Hematopoietic multipotent progenitor cell treated with erythropoietin and hydrocortisone succinate and interleukin-3 and kit ligand, for 15 days (in vitro differentiated cells): ENCODE measurements at places on chromosomes 7 and 10.

DNA sequence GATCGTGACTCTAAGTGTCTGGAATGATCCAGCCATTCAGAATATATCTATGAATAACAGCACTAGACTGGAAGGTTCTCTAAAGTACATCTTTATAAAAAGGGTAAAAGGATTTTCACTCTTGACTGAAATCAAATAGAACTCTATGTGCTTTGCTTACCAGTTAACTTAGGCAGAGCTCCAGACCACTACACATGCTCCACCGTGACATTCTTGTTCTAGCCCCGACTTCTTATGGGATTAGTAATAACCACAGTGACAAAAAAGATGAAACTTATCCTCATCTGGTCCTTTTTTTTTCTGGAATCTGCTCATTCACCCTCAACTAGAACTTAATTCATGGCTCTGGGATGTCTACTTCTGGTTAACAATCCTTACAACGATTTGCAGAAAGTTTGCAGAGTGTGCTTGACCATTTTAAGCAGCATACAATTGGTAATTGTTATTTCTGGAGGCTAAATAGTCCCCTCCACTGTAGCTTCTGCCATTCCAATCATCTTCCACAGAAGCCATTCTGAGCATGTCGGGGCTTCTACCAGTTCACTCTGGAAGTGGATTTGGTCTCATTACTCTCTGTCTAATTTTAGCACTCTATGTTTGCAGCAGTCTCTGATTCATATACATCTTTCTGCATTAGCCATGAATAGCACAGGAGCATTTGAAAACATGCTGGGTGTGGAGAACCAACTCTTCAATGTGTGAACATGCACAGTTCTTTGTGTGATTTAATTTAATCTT is 163.7 kb upstream of the CDC14C start:
- DNase-seq, result no peak

GRCh38 chr7:50304911-50305582 is 531 bp downstream of the IKZF1 start:
- DNase-seq, result peak; percentile 72

DNA sequence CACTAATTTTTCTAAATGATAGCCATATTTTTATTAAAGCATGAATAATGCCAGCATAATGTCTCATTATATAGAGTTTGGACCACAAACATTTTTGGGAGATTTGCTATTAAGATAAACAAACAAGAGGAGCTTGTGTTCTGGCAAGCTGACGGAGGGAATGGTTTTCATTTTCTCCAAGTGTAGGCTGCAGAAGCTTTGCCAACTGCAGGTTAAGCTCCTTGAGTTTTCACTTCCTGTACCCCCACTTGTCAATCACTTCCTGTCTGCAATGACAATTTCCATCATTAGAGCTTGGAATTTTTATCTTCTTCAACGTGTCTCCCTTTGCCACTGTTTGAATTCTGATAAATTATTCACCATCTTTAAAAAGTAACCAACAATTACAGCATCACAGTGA is 13.4 kb downstream of the EBF3 start:
- DNase-seq, result no peak

DNA sequence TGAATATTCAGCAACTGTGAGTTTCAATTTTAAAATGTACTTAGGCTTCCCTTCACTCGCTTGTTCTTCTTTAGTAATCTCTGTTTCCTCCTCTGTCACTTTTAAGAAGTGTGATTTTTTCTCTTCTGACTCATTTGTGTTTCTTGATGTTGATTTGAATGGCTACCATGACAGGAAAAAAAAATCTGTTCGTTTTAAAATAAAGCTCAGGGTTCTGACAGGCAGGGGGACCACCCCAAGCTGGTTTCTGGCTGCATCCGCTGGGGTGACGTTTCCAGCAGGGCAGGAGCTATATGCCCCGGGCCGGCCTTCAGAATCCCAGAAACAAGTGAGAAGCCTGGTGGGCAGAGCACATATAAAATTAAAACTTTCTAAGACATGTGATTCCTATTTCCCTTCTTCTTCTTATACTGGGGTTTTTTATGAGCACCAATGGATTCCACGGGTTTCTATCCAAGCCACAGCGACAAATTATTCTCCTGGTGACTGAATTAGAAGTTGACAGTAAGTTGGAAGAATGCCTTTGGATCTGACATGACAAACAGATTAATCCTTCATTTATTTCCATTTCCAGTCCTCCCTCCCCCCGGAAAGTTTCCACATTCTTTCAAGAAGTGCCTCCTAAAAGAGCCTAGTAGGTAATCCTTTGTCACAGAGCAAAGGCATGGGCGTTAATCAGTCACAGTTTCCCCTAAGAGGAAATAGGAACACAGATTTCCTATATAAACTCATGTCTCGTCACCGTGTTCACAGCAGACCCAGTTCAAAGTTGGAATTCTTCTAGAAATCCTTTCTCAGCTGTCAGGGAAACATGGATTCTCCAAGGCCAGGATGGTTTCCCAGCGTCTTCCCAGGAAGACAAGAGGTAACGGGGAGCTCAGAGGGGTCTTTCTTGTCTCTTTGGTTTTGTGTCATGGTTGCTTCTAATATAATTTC is 79.9 kb downstream of the PTPRE start:
- no peak for DNase-seq

DNA sequence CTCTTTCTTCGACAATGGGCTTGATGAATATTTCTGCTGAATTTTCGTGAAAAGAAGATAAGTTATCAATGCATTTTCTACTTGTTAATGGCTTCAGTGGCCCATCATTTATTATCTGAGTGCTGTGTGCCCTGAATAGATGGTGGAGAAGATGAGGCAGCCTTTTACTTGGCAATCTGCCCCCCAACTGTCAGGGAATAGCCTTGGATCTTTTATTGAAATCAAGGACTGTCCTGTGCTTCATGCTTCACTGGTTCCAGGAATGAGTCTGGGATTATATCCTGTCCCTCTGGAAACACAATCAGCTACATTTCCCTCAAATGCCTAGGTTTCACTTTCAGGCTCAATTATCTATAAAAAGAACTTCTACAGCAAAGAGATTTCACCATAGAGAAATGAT is 75.9 kb upstream of the NXPH1 start:
- no peak for DNase-seq

GRCh38 chr7:137942484-137943115 is 59.3 kb downstream of the CREB3L2 start:
- no peak for DNase-seq

DNA sequence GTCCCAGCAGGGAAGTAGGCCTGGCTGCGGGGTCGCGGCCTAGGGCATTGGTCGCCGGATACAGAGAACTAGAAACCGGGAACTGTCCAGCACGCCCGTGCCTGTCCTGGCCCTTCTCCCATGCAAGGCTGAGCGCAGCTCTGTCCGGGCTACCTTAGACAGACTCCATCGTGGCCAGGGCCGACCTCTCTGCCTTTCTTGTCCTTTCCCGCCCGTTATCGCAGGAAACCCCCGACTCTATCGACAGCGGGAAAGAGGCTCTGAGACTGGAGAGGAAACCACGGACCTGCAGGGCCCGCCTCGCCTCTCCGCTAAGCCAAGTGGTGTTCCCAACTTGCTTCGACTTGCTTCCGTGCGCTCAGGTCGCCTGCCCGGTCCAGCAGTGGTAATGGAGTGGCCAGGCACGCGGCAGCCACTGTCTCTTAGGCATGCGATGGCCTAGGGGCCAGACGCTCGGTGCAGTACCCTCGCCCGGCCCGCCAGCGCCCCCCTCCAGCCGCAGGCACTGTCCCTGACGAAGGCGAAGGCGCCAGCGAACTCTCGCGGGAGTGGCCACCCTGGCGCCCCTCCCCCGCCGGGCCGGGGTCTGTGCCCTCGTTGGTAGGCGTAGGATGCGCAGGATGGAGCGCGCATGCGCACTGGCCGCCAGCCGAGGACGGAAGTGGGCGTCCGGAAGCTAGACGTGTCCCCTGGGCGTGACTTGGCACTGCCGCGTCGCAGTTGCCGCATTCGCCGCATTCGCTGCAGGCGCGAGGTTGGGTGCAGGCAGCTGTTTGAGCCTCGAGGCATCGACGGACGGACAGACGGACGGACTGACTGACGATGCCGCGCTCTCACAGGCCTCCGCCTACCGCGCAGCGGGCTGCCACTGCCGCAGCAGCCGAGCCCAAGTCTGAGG is 54.4 kb downstream of the MCMBP start:
- DNase-seq, result peak; percentile 8

GRCh38 chr10:7322623-7323022 is 88.2 kb downstream of the SFMBT2 start:
- no peak for DNase-seq

GRCh38 chr7:30911561-30911969 is at the start of gene AQP1:
TSS of gene AQP1 (plus strand) at chr7:30911853. CDS start at chr7:30911910, 57 bp downstream.
- DNase-seq, result peak; percentile 70

- no peak for DNase-seq
Measured at GRCh38 chr7:139744768-139745677, 32.8 kb downstream of the HIPK2 start.

- no peak for DNase-seq
Measured at GRCh38 chr7:151010307-151011096, 13.8 kb downstream of the ATG9B start.

DNA sequence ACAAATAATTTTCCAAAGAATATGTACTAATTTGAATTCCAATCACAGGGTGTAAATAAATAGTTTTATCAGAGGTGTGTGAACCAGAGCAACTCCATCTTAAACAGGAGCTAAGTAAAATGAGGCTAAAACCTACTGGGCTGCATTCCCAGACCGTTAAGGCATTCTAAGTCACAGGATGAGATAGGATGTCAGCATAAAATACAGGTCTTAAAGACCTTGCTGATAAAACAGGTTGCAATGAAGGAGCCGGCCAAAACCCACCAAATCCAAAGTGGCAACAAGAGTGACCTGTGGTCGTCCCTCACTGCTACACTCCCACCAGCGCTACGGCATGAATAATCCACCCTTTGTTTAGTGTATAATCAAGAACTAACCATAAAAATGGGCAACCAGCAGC is 291.7 kb upstream of the SEMA3D start:
- no peak for DNase-seq

DNA sequence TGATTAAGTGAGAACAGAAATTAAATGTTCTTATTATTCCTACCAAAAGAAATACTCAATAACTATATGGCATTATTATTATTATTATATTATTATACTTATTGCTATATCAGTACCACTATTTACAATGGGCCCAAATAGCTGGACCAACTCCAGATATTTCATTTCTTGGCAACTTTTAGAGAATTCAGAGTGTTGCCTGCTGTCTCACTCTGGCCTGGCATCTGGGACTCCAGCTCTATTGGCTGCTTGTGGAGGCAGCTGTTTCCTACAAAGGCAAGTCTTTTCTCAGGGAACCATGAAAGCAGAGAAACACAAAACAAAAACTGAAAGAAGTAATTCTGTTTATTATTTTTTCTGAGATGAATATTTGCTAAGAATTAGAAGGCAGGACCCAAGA is 105.1 kb upstream of the SORCS1 start:
- DNase-seq, result no peak

DNA sequence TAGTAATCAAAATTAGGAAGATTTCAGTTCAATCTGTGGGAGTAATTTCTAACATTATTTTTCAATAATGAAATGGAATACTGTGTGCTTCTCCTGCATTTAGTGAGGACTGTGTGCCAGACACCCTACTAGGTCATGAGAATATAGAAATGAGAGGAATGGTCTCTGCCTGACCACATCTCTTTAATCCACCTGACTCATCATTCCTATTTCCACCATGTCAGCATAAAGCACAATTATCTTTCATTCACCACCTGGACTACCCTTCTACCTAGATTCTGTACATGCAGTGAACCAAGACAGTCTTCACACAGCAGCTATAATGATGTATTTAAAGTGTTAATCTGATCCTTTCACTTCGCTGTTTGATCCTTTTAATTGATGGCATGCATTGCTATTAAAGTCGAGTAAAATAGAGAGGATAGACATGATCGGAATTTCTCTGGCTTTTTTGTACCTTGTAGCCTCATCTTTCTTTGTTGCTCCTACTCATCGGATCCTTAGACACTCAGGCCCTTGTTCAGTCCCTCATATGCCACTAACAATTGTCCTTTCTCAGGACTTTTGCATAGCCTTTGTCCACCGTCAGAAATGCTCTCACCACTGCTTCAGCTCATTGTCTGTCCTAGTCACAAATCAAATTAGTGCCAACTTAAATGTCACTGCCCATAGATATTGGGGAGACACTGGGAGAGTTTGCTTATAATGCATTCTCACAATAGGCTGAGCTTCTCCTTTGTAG is 1037.1 kb downstream of the REEP3 start:
- DNase-seq, result no peak

GRCh38 chr7:110856704-110857103 is 234.2 kb upstream of the LRRN3 start:
- DNase-seq, result no peak

DNA sequence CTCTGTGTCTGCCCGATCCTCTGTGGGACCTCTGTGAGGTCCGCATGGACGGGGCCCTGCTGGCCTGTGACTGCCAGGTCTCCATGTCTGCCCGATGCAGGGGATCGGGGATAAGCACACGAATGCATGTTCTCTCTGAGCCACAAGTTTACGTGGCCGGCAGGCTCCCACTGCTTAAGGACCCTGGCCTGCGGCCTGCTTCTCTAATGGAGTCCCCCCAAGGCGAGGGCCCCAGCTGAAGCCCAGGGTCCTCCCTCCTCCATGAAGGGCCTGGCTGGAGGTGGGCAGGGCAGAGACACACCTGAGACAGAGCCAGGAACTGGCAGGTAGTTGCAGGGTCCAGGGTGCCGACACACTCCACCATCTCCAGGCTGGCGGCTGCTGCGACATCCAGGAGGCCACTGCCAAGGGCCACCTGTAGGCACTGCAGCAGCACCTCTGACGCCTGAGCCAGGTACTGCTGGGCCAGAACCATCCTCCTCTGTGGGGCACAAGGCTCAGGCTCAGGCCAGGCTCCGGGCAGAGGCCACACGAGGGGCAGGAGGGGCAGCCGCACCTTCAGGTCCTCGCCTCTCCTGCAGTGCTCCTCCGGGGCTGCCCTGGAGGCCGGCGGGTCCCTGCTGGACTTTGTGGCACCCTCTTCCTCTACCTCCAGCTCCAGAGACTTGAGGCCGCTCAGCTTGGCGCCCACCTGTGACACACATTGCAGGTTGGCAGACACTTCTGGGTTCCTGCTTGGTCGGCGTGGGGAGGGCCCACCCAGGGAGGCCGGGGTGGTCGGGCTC is 60.9 kb upstream of the NKX6-2 start:
- no peak for DNase-seq

GRCh38 chr10:34786464-34786863 is 28.6 kb downstream of the PARD3 start:
- no peak for DNase-seq

- DNase-seq, result no peak
Measured at GRCh38 chr7:116171094-116171493, 39.2 kb upstream of the TES start.

DNA sequence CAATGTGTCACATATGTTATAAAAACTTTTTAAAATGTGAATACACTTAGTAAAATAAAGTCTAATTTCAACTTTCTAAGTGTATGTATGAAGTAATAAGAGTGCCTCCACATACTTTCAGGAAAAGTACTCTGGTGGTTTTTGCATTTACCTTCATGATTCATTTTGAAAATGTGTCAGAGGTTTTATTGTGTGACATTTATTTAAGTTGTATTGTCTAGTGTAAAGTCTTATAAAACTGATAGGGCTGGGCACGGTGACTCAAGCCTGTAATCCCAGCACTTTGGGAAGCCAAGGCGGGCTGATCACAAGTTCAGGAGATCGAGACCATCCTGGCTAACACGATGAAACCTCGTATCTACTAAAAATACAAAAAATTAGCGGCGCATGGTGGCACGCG is 226.5 kb downstream of the ITGB1 start:
- DNase-seq, result no peak

GRCh38 chr10:98309366-98310355 is 41.7 kb upstream of the LOXL4 start:
- DNase-seq, result peak; percentile 38
